ENCODE measurements at places on chromosomes 2 and 18.

GRCh38 chr2:239370403-239370802, 30.4 kb downstream of the HDAC4 start:
- DNase-seq = no peak

GRCh38 chr2:217801711-217802110, 201.1 kb downstream of the TNS1 start:
- no peak for DNase-seq

- DNase-seq = no peak
These were observed 139.8 kb downstream of the PIK3C3 start for GRCh38 chr18:42094875-42095274.

- DNase-seq = peak; percentile 25
These were observed 225.1 kb downstream of the ZBTB7C start for GRCh38 chr18:48184118-48184517.

DNA sequence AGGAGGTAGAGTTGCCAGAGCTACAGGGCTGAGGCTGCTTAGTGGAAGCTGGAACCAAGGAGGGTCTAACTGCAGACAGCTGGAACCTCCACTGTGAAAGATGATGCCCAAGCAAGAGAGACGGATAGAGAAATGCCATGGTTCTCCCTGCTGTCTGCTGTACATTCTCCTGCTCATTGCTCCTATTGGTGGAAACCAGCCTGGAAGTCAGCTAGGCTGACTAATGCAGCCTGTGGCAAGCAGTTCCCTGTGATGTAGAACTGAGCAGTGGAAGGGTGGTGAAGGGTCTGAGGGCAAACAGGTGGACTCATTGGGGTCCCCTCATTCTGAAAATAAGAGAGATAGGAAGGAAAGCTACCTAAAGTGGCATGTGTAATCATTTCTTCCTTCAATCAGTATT, 563.6 kb downstream of the SLC4A3 start:
- DNase-seq = no peak

GRCh38 chr2:226902041-226902966, 66.5 kb downstream of the RHBDD1 start:
- no peak for DNase-seq

- DNase-seq = no peak
These were observed 363.4 kb downstream of the LRRTM1 start for GRCh38 chr2:79941179-79941578.

GRCh38 chr18:59900222-59901128, 679 bp downstream of the PMAIP1 start:
- DNase-seq = no peak

Data from stromal cell of bone marrow (primary cell).